Dermis microvascular lymphatic vessel endothelial cell (primary cell): ENCODE measurements at places on chromosomes 11 and 22. TPM values are rescaled to one million over a fixed set of nuclear protein-coding genes. Genes with fewer than 3 reads are reported as not detected.

- peak; percentile 80 for DNase-seq
Measured at GRCh38 chr11:1073261-1073724, 1.4 kb upstream of the MUC2 start.

DNA sequence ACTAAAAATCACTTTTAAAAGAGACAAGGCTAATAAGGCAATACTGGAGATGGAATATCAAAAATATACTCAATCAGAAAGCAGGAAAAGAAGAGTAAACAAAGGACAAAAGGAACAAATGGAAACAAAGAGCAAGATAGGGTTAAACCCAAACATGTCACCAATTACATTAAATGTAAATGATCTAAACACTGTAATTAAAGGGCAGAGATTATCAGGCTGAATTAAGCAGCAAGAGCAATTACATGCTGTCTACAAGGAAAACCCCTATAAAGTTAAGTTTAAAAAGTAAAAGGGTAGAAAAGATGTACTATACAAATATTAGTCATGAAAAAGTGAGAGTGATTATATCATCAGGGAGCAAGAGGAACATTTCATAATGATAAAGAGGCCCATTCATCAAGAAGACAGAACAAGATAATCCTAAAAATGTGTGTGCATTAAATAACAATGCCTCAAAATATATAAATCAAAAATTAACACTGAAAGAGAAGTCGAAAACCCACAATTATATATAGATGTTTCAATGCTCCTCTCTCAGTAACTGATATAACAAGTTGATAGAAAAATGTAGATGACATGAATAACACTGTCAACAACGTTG lies 56.8 kb downstream of the ALX4 start:
- no peak for DNase-seq

GRCh38 chr11:117874910-117875381 lies 1.5 kb downstream of the FXYD6 start:
- no peak for DNase-seq

DNA sequence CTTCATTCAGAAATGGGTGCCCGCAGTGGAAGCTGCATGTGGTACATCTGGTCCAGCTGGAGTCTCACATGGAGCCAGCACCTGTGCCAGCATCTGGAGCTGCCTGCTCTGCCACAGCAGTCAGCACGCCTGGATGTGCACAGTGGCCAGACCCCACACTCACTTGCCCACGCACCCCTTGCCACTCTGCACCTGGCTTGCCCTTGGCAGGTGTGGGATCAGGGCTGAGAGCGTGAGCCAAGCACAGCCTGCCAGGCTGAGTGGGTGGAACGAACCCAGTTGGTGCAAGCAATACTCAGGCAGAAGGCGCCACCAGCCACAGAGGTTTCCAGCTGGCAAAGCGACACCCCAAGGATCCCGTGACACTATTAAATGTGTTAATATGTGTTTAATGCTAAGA lies 95.5 kb upstream of the AMOTL1 start:
- DNase-seq = no peak

DNA sequence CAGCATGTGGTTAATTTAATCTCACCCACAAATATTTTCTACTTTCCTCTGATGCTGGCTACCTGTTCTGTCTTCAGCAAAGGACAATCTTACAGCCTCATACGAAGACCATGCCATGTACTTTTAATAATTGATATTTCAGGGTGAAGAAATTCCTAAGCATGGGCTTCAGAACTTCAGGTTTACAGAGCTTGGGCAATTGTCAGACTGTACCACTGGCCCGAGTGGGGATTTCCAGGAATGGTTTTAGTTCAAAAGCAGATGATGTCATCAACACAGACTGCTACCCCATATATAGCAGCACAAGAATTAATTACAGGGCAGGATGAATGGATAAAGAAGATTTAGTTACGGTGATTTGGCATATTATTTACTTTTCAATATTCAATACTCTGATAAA lies 171.8 kb downstream of the ETS1 start:
- DNase-seq = no peak

GRCh38 chr11:74468936-74469335 lies 1.6 kb upstream of the KCNE3 start:
- DNase-seq = no peak

- peak; percentile 71 for DNase-seq
Measured at GRCh38 chr11:69637941-69638871, 2.8 kb upstream of the CCND1 start.

- no peak for DNase-seq
Measured at GRCh38 chr22:35148866-35149548, 83.0 kb downstream of the ISX start.

GRCh38 chr11:7543302-7543701 lies 29.5 kb downstream of the PPFIBP2 start:
- DNase-seq = no peak

- no peak for DNase-seq
Measured at GRCh38 chr22:31241936-31242335, 29.8 kb downstream of the LIMK2 start.

DNA sequence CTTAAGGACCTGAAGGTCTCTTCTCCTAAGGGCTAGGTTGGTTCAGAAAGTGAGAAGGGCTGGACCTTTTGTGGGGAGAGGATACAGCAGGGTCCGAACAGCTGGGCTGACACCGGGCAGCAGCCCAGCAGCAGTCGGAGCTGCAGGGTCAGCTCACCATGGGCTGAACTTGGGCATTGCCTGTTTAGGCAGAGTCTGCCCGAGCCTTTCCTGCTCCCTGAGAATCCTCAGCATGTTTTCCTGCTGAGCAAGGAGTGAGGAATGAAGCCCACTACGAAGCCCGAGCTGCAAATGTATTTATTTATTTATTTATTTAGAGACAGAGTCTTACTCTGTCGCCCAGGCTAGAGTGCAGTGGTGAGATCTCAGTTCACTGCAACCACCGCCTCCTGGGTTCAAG lies 83.9 kb downstream of the PTPRJ start:
- no peak for DNase-seq

DNA sequence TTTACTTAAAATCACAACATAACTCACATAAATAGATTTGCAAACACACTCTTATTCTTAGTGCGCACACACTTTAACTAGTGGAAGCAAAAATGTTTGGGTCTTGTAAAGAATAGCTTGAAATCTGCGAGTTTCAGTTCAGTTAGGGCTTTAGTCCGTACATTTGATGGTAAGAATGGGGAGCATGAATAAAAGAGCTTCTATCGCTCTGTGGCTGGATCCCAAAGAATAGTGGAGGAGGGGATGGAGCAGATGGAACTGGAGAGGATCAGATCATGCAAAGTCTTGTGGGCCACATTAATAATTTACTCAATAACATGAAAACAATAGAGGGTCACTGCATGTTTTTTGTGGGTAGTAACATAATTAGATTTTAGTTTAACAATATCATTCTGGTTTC lies 44.3 kb downstream of the DNHD1 start:
- no peak for DNase-seq

GRCh38 chr11:28517621-28518020 lies 409.4 kb downstream of the METTL15 start:
- no peak for DNase-seq

DNA sequence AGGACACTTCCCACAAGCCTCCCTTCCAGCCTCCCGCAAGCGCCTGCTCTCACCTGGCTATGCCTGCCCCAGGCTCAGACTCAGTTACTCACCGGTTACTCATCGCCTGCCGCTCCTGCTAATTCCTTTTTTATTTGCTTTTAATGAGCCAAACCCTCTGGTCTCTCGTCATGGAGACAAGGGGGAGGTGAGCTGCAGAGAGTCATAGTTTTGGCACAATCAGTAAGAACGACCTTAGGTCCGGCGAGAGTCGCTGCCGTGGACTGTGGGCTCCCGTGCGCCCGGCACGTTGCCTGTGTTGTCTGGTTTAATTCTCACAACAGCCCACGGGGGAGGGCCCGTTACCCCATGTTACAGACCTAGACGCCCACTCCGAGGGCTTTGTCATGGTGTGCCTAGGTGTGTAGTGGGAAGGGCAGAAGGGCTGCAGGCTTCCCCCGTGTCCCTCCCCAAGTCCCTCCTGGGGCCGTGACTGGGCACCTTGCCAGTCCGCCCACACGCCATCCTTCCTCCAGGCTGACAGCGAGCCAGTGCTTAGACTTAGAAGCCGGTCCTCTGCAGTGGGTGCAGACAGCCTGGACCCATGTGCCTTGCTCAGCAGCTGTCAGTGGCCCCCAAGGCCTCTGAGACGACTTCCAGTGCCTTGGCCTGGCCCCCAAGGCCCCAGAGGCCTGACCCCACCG lies 42.2 kb downstream of the WNT7B start:
- no peak for DNase-seq

DNA sequence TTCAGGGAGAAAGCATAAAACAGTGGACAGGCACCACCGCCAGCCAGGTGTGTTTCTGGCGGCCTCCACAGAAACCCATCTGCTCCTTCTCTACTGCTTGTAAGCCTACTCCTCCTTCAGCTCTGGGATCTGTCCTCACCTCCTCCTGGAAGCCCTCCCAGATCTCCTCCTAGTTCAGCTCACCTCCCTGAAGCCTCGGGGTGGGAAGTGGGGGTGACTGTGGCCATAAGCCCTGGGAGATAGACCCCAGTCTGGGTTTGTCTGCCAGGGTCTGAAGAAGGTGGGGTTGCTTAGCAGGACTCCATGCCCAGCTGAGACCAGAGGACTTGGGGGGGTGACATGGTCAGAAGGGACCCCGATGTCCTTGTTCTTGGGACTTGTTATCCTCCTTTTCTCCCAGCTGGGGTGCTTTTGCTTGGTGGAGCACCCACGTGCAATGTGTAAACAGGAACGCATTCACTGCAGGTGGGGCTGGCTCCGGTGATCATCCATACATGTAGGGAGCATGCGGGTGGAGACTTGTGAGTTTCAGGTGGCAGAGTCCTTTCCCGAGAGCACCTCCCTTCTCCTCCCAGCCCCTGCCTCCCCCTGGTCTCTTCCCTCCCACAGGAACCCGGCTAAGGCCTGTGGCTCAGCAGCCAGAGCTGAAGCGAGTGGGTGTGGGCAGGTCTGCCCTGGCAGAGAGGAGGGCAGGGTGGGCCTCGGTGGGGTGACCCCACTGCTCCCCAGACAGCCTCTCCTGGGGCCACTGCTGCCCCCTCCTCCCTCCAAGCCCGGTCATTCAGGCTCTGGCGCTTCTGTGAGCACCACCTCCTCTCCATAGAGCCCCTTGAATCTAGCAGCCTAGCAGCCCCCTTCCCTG lies 25.9 kb downstream of the MRGPRG start:
- DNase-seq = no peak

DNA sequence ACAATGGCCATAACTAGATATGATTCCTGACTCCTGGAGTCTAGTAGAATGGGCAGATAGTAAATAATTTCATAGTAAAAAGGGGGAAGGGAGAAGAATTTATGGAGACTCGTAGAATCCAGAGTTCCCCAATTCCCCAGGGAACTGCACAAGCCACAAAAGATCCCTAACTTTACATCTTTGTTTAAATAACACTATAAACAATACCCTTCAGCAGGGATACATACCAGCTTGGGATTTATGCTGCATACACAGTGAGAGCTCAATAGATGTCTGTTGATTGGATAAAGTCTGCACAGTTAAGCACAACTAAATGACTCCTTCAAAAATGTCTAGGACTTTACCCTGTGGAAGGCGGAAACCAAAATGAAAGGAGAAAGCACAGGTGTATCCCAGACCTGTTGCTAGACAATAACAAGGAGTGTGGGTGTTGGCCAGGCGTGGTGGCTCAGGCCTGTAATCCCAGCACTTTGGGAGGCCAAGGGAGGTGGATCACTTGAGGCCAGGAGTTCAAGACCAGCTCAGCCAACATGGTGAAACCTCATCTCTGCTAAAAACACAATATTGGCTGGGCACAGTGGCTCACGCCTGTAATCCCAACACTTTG lies 6.8 kb downstream of the SLC35F2 start:
- no peak for DNase-seq

DNA sequence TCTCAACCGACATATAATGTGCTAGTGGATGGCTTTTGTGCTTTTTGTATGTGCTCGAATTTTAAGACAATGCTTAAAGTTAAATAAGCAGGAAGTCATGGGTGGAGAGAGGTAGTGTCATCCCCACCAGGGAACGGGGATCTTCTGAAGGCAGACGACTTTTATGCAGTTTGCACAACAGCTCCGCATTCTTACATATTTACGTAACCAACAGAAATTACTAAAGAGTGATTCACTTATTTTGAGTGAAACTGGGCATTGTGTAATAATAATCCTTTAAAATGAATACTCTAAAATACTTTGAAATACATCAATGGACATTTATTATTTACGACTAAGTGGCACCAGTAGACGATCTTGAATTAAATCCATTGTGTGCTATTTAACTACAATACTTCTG lies 305.1 kb downstream of the CNTN5 start:
- peak; percentile 2 for DNase-seq

DNA sequence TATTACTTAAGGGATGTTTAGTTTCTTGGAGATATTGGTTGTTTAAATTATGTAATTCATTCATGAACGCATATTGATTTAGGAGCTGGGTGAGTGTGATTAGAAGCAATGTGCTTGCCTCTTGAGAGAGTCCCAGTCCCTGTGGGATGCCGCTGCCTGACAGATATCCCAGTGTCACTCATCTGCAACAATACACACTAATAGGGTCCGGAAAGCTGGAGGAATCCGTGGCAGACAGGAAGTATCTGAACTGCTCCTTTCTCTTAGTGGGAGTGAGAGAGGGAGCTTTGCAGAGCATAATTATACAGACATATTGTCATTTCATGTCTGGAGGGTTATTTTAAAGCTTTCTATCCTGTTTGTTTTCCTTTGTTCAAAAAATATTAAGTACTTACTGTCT lies 17.4 kb downstream of the AMOTL1 start:
- DNase-seq = peak; percentile 68

DNA sequence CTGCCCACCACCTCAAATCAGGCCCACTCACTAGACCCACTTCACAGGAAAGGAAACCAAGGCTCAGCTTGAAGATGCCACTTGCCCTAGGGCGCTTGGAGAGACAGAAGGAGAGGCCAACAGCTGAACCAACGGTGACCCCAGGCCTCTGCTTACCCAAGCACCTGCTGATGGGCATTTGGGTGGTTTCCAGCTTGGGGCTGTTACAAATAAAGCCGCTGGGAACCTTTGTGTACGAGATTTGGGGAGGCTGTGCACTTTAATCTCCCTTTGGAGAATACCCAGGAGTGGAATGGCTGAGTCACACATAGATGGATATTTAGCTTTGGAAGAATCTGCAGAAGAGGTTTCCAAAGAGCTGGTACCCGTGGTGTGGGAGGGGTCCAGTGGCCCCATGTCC lies 50.9 kb upstream of the LINC01488 start:
- no peak for DNase-seq

GRCh38 chr22:49838771-49839717 lies 11.4 kb upstream of the BRD1 start:
- no peak for DNase-seq

GRCh38 chr11:128563942-128564641 lies 23.3 kb downstream of the ETS1 start:
- no peak for DNase-seq

Gene GP1BB
- 2.7 and 5.3 TPM in 2 replicates for total RNA-seq

Gene SERPING1
- 0.51 TPM in 1 of 2 replicates, not detected in the other for total RNA-seq

Gene BEST1
- total RNA-seq = under 0.01 and 0.13 TPM in 2 replicates

Gene ZBTB16
- total RNA-seq = 6.4 and 8.9 TPM in 2 replicates

Gene SAA2
- not detected in 2 replicates for total RNA-seq

Gene AGBL2
- total RNA-seq = 0.13 and 0.38 TPM in 2 replicates

Gene NCF4
- 0.13 TPM in 1 of 2 replicates, not detected in the other for total RNA-seq

Gene LRRC51
- 3.2 and 4.2 TPM in 2 replicates for total RNA-seq
